ENCODE measurements at places on chromosomes 16 and 17.

- DNase-seq = no peak
Measured at GRCh38 chr16:77043076-77043475, 147.9 kb upstream of the MON1B start.

- DNase-seq = no peak
Measured at GRCh38 chr16:17403859-17404545, 66.8 kb downstream of the XYLT1 start.

- no peak for DNase-seq
Measured at GRCh38 chr16:73023752-73024570, 24.0 kb downstream of the ZFHX3 start.

DNA sequence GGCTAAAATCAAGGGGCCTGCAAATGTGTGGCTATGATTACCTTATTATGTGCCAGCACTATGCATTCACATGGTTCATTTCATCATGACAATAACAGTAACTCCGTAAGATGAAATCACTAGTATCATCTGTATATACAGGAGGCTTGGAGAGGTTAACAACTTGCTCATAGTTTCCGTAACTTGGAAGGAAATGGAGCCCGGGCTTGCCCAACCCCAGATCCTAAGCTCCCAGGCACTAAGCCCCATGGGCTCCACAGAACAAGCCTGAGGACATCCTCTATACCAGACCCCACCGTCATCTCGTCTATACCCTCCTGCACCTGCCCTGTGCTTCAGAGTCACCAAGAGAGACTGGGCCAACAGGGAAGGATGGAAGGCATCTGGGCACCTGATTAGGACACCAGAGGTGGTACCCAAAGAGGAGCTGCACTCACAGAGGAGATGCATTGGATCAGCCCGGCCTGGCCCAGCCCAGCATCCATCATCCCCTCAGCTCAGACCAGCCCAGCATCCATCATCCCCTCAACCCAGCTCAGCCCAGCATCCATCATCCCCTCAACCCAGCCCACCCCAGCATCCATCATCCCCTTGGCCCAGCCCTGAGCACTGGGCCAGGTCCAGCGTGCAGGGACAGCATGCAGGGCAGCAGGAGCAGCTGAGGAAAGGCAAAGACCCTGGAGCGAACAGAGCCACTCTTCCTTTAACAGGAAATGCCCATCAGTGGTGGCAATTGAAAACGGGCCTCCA lies 28.5 kb downstream of the NSMCE1 start:
- no peak for DNase-seq

Measured in cortex of kidney (tissue), 1 donor.